Fibroblast of skin of left quadriceps (primary cell): ENCODE measurements at places on chromosomes 12 and 14.

DNA sequence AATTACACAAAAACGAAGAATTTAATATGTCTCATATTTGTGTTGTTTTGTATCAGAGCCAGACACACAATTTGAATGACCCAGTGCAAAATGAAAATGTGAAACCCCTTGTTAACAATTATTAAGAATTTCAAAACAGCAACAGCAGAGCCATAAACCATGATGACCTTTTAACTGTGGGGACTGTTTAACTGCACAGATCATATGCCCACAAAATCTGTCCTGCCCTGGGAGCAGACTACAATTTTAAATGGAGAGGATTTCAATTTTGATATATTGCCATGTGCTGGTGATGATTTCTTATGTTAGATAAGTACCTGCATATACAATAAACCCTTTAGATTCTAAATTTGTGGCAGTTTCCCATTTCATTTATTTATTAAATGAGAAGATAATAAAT, 455.5 kb upstream of the MGAT4C start:
- no peak for DNase-seq

GRCh38 chr12:103880299-103881142, 39.5 kb upstream of the NT5DC3 start:
- no peak for DNase-seq

DNA sequence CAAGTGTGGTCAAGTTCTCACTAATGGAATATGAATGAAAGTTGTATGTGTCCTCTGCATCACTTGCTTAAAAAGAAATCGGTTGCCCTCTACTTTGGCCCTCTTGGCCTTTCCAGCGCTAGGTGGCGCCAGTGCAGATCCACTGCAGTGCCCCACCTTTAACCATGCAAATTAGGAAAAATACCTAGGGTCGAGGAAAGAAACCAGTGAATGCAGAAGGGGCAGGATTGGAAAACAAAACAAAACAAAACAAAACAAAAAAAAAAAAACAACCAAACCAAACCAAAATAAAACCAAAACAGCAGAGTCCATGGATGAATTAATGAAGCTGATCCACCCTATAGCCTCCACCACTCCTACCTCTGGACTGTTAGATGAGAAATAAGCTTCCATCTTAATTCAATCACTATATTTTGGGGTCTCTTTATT, 12.9 kb upstream of the NEMF start:
- DNase-seq = peak; percentile 29

DNA sequence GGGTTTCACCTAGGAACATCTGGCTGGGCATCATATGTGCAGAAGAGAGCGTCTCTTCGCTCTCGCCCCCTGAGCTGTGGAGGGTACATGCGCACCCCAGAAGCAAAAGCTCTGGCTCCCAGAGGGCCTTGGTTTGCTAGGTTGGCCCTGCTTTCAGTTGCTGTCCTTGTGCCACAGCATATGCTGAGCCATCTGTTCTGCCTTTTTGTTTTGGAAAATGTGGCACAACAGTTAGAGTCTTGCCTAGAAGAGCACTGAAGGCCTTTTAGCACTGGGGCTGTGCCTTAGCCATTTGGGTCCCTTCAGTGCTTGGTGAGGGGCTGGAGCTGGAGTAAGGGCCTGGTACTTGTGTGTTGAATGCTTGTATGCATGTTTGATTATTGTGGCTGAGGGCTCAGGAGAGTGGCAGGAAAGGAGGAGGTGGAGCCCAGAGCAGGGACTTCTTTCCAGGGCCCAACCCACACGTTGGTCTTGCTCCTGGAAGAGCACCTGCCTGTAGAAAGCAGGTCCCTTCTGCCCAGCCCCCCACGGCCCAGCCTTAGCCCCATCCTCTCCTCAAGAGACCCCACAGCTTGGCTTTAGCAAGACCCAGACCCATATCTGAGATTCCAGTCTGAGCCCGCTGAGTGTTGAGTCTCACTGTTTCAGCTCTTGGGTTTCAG, 113.7 kb downstream of the SLC25A47 start:
- no peak for DNase-seq

DNA sequence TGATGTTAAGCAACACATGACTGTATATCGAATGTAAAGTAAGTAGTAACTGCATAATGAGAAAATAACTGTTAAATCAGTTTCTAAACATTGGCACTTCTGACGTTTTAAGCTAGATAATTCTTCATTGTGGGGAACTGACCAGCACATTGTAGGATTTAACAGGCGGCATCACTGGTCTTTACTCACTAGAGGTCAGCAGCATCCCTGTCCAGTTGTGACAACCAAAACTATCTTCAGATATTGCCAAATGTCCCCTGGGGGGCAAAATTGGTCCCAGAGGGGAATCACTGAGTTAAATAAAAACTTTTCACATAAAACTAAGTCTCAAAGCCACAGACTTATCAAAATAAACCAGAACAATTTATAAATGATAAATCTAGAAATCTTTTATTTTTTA, 65.3 kb downstream of the BLTP3B start:
- no peak for DNase-seq

DNA sequence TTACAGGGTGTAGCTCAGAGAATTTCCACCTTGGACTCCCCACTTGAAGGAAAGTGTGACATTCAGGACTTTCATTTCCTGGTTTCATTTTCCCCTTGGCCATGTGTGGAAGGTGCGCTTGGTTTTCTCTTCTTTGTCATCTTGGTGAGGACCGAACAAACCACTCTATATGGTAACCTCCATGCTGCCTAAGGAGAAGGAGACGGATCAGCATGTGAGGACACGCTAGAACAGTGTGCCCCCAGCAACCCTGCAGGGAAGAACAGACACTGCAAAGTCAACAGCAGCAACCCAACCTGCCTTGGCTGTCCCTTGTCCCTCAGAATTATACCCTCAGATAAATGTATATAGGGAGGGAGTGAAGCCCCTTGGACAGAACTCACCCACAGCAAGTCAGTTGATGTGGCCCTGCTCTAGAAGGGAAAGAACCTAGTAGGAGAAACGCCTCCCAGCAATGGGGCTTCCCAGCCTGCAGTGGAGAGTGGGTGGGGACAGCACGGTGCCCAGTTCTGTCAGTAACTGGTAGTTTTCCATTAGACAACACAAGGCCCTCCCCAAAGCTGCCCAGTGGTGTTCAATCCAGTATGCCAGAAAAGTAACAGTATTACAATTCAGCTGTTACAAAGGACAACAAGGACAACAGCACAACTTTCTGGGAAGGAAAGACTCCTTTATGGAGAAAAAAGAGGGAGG, 18.9 kb upstream of the COCH start:
- DNase-seq = no peak
